ENCODE measurements at places on chromosomes 4 and X.

- no peak for DNase-seq
- no peaks in the 10 kb centered on the region for H3K27me3 ChIP-seq
- no peak overlapping the region for H3K4me3 ChIP-seq
- H3K27ac ChIP-seq = no peak overlapping the region
These were observed 34.9 kb downstream of the ACSL1 start for GRCh38 chr4:184790826-184791225.

DNA sequence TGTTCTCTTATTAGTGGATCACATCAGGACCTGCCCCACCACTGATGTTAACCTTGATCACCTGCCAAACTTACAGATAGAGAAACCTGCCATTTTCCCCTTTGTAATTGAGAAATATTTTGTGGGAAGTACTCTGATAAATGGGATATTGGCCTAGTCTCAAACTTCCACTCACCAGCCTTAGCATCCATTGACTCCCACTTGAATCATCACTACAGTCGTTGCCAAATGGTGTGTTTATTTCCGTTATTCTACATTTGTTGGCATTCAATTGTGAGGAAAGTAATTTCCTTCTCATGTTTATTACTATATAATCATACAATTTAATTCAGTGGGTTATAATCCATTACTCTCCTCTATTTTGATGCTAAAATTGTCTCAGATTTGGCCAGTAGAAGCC lies 156.4 kb upstream of the CXCL13 start:
- no peak for DNase-seq
- peaks cover 6% of the 10 kb centered on the region for H3K4me1 ChIP-seq
- no peak overlapping the region for H3K27ac ChIP-seq
- no peaks in the 10 kb centered on the region for H3K27me3 ChIP-seq

DNA sequence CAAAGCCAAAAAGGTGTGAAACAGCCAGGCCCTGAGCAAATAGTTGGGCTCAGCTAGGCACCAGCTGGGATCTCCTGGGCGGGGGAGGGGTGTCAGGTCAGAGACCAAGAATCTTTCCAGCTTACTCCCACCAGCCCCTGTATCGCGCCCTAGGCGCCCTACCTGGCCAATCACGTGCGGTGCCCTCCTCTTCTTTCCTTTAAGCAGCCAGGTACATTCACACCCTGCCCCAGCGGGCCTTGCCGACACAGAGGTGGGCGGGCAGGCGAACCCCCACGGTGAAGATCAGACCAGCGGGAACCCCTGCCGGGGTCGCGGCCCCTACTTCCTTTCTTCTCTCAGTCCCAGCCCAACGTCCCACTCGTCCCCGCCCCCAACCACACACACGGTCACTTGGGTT lies 9.1 kb downstream of the ARHGAP36 start:
- H3K4me1 ChIP-seq = no peaks in the 10 kb centered on the region
- H3K4me3 ChIP-seq = no peak overlapping the region
- DNase-seq = no peak
- no peak overlapping the region for H3K27ac ChIP-seq
- H3K36me3 ChIP-seq = no peaks in the 10 kb centered on the region
- no peaks in the 10 kb centered on the region for H3K27me3 ChIP-seq

DNA sequence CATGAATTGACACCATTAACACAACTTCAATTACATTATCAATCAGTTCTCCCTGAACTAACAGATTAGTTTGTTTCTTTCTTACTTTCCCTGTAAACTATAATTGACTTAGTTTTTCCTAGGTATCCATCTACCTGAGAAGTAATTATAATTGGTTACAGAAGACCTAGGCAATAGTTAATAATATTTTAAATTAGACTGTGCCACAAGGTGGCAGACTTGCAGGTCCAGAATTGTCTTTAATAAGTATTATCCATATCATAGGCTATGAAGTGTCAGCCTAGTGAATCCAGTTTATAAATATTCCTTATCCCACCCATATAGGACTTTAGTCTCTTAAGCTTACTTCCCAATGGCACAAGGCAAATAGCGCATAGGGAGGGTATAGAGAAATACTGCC lies 48.9 kb upstream of the FAM47B start:
- no peak for DNase-seq
- no peaks in the 10 kb centered on the region for H3K27me3 ChIP-seq
- no peak overlapping the region for H3K27ac ChIP-seq
- no peaks in the 10 kb centered on the region for H3K4me1 ChIP-seq

- no peak for DNase-seq
- no peaks in the 10 kb centered on the region for H3K27me3 ChIP-seq
- peaks cover 17% of the 10 kb centered on the region for H3K4me1 ChIP-seq
- no peak overlapping the region for H3K27ac ChIP-seq
- H3K36me3 ChIP-seq = no peaks in the 10 kb centered on the region
These were observed 36.7 kb upstream of the NPNT start for GRCh38 chr4:105858466-105859040.

DNA sequence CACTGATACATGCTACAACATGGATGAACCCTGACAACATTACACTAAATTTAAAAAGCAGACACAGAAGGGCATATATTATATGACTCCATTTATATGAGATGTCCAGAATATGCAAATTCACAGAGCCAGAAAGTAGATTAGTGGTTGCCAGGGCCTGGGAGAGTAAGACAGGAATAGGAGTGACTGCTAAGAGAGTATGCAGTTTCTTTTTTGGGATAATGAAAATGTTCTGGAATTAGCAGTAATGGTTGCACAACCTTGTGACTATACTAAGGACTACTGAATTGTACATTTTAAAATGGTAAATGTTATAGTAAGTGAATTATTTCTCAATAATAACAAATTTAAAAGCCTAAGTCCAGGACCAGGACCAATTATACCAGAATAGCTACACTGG lies 29.5 kb upstream of the NUP54 start:
- DNase-seq = no peak
- no peak overlapping the region for H3K27ac ChIP-seq
- no peak overlapping the region for H3K4me3 ChIP-seq
- H3K36me3 ChIP-seq = peaks cover 20% of the 10 kb centered on the region
- no peaks in the 10 kb centered on the region for H3K27me3 ChIP-seq

DNA sequence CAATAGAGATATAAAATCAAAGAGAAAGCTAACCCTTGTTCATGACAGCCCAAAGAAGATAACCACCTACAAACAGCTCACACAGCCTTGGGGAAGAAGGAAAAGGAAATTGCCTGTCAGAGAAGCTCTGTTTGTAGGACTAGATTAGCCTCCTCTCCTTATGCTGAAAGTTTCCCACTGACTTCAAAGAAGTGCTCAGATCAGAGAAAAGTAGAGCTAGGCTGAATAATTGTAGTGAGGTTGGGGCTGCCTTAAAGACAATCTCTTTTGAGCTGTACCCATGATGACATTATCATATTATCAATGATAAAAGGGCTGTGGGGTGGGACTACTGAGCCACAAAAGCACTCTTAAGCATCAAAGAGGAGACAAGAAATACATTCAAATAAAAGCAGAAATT lies 223.0 kb upstream of the GALNT7 start:
- no peak overlapping the region for H3K27ac ChIP-seq
- no peaks in the 10 kb centered on the region for H3K36me3 ChIP-seq
- no peak for DNase-seq
- no peaks in the 10 kb centered on the region for H3K27me3 ChIP-seq
- no peaks in the 10 kb centered on the region for H3K4me1 ChIP-seq
